ENCODE measurements at places on chromosomes 6 and 20. TPM values are rescaled to one million over a fixed set of nuclear protein-coding genes. Genes with fewer than 3 reads are reported as not detected.

Gene C20orf141
- not detected for total RNA-seq

Gene SDCBP2
- total RNA-seq, result 427 TPM

Gene TBC1D32
- 13.4 TPM for total RNA-seq

- H3K36me3 ChIP-seq, result no peaks in the 10 kb centered on the region
- no peaks in the 10 kb centered on the region for H3K4me1 ChIP-seq
- DNase-seq, result no peak
- H3K4me3 ChIP-seq, result no peak overlapping the region
These were observed 19.4 kb upstream of the FRMD1 start for GRCh38 chr6:168098431-168098861.

- DNase-seq, result no peak
- H3K27me3 ChIP-seq, result no peaks in the 10 kb centered on the region
- H3K36me3 ChIP-seq, result no peaks in the 10 kb centered on the region
- no peak overlapping the region for H3K4me3 ChIP-seq
- H3K4me1 ChIP-seq, result no peaks in the 10 kb centered on the region
- no peak overlapping the region for H3K27ac ChIP-seq
These were observed 1158.7 kb upstream of the EYS start for GRCh38 chr6:66865771-66866170.

- H3K4me1 ChIP-seq, result no peaks in the 10 kb centered on the region
- no peak for DNase-seq
- H3K4me3 ChIP-seq, result no peak overlapping the region
- no peaks in the 10 kb centered on the region for H3K27me3 ChIP-seq
- H3K36me3 ChIP-seq, result no peaks in the 10 kb centered on the region
These were observed 3.1 kb downstream of the NOX3 start for GRCh38 chr6:155452576-155452975.

GRCh38 chr6:53432318-53433161 lies 83.8 kb upstream of the ELOVL5 start:
- H3K27ac ChIP-seq, result no peak overlapping the region
- no peak for DNase-seq
- no peaks in the 10 kb centered on the region for H3K4me1 ChIP-seq
- H3K27me3 ChIP-seq, result no peaks in the 10 kb centered on the region
- no peak overlapping the region for H3K4me3 ChIP-seq

- H3K27me3 ChIP-seq, result no peaks in the 10 kb centered on the region
- no peak overlapping the region for H3K4me3 ChIP-seq
- no peak for DNase-seq
- no peaks in the 10 kb centered on the region for H3K4me1 ChIP-seq
- H3K36me3 ChIP-seq, result no peaks in the 10 kb centered on the region
These were observed 50.4 kb downstream of the HMGCLL1 start for GRCh38 chr6:55528624-55529023.

DNA sequence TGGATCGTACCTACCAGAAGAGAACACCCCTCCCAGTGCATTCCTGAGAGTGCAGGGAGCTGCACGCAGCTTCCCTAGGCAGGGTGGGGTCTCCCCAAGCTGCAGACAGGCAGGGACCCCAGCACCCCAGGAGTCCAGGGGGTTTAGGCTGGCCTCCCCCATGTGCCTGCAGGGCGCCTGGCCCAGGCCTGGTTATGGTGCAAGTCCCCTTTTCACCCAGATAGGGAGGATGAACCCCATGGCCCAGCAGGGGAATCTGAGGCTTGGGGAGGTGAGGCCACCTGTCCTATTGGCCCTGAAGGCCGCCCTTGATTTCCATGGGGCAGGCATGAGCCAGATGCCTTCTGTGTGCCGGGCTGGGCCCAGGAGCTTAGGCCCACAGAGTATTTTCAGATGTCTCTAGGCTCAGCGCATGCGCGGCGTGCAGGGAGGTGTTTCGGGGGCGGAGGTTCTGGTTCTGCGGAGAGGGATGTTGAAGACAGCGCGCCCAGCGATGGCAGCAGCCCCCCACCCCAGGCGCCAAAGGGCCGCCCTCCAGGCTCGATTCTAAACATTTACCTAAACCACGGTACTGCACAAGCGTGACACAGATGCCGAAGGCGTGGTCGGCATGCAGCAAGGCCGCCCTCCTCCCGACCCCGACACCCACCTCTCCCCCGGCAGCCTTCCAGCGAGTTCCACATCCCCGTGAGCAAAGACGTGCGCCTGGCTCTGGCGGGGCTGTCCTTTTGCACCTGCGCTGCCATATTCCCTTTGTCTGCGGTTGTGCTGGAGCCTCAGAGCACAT lies 29.4 kb downstream of the COL20A1 start:
- H3K4me3 ChIP-seq, result no peak overlapping the region
- H3K4me1 ChIP-seq, result no peaks in the 10 kb centered on the region

DNA sequence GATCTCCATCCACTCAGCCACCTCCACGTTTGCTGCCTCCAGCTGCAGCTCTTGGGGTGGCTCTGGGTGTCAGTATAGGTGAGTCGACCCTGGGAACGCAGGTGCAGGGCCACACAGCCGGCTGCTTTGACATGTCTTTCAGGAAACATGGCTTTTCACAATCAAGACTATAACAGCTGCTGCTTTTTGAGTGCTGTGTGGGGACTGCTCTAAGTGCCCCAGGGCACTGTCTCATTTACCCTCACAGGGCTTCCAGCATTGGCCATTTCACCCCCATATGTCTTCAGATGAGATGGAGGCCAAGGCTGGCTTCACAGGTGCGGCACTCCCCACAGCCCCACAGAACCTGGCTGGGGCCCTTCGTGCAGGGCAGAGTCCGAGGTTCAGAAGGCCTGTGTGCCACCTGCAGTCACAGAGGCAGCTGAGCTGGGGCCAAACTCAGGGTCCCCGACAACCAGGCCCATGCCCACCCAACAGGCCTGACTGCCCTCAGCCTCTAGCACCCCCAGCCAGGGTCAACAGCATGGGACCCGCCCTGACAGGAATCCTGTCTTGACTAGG lies 14.9 kb upstream of the CST7 start:
- H3K4me1 ChIP-seq, result peaks cover 3% of the 10 kb centered on the region
- no peak for DNase-seq
- H3K4me3 ChIP-seq, result no peak overlapping the region
- H3K27ac ChIP-seq, result no peak overlapping the region
- H3K36me3 ChIP-seq, result no peaks in the 10 kb centered on the region

DNA sequence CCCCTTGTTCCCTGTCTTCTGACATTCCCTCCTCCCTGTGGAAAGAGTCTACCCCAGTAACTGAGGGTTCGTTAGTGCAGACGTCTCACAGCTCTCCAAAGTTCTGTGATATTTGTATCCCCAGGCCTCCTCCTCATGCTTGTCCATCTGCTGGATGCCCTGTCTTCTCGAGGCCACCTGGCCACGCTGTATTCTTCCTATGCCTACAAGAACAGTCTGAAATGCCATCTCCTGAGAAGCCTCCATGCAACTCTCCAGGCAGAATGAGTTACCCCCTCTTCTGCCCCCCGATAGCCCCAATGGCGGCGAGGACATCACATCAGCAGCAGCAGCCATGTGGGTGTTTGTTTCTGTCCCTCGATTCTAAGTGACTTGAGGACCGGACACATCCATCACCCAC lies 9.3 kb downstream of the ULBP2 start:
- no peak for DNase-seq
- no peak overlapping the region for H3K27ac ChIP-seq
- H3K4me3 ChIP-seq, result no peak overlapping the region
